ENCODE measurements at places on chromosomes 4 and X.

- no peak for DNase-seq
Observed at GRCh38 chr4:78922207-78922606, 17.0 kb downstream of the PAQR3 start.

GRCh38 chrX:37815366-37815765 is 32.0 kb downstream of the DYNLT3 start:
- DNase-seq = no peak

DNA sequence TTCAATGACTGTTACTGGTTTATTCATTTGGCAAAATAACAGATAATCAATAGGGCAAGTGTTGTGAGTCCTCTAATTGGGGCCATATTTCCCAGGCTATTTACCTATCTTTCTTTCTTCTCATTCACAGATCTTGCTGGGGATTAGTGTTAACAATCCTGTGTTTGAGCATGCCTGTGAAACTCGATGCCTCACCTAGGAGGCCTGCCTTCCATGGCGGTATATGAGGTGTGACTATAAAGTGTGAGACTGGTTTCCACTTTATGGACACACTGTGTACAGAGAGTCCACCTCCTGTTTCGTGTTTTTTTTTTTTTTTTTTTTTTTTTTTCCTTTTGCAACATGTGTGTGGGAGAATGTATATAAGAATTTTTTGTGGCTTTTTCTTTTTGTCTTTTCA is 199.3 kb downstream of the BMPR1B start:
- no peak for DNase-seq

DNA sequence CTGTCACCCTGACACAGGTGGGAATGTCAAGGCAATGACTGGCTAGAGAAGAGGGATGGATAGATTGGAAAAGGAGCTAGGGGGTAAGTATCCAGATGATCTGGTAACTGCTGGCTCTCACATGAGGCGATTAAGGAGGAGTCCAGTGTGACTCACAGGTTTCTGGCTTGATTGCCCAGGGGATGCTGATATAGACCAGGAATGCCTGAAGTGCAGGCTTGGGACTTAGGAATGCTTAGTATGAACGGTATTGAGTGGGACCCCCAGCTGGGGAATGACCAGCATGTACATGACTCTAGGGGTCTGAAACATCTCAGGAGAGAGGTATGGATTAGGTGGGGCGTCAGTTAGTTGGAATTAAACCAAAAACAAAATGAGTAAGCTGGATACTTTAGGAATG is 65.8 kb upstream of the PRPS1 start:
- DNase-seq = no peak

DNA sequence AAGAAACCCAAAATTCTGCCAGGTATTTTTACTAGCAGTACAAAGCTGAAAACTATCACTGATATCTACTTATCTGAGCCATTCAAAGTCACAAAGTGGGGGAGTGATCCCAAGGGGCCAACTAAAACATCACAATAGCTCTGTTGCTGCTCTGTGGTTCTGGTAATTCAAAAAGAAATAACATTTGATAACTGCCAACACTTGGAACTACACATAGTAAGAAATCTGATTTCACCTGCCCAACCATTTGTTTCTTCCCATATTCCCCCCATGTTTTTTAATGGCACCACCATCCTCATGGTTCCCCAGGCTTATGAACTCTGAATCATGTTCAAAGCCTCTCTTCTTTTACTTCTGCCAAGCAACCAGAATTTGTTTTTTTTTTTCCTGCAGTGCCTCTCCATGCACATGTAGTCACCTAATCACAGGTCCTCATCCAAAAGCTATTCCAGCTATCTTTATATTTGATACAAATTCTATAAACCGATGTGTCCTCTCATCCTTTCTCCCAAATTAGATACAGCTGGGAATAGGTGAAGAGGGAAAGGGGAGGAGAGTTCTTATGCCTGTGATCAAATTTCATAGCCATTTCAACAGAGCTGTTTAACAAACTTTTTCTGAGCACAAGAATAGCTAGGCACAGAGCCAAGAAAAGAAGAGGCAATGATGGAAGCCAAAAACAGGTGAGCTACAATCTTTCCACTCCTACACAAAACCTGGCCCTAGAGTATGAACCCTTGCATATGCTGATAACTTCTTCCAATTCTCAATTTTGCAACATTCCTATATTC is 7.7 kb downstream of the AMMECR1 start:
- no peak for DNase-seq

DNA sequence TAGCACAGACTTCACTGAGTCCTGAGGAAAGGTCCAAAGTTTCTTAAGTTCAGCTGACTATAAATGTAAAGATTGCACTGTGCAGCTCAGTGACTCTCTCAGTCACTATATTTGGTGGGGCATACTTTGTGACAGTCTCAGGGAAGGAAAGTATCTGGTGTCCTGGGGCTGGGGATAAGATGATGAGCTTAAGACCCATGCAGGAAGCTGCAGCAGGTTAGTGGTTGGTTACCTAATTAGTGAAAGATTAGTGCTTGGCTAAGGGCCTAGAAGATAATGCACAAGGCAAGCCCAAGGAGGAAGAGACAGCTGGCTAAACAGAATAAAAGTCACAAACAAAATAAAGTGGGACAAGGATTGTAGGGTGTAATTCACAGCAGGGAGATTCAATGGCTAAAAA is 25.4 kb upstream of the SLITRK4 start:
- no peak for DNase-seq

DNA sequence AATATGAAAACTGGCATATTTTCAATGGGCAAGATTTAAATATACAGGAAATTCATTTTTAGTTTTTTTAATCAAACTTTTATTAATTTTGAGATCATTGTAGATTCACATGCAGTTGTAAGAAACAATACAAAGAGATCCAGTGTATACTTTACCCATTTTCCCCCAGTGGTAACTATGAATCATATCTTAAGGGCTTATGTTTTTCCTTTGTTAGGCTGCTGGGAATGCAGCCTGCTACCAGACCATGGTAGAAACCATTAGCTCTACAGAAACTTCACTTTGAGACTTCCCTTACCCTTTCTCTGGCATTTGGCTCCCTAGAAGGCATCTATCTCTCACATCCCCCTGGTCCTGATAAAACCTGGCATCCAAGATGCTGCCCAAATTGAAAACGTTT is 147.6 kb upstream of the EOLA2 start:
- DNase-seq = no peak

DNA sequence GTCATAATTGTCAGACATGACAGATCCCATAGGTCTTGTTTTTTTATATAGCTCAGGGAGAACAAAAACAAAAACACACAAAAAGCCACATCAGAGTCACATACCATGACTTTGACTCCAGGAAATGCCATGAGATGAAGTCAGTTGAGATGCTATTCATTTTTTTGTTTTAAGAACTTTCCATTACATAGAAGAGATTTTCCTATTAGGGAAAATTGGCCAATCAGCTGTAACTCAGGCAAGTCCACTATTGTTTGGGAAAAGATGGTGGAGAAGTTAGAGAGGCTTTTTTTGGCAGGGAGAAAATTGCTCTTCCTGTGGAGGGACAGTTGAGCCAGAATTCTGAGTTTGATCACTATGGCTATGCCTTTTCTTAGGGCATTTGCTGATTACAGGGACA is 72.6 kb downstream of the SMARCA5 start:
- no peak for DNase-seq

- DNase-seq = no peak
Observed at GRCh38 chrX:150773634-150774033, 80.4 kb downstream of the MTMR1 start.

DNA sequence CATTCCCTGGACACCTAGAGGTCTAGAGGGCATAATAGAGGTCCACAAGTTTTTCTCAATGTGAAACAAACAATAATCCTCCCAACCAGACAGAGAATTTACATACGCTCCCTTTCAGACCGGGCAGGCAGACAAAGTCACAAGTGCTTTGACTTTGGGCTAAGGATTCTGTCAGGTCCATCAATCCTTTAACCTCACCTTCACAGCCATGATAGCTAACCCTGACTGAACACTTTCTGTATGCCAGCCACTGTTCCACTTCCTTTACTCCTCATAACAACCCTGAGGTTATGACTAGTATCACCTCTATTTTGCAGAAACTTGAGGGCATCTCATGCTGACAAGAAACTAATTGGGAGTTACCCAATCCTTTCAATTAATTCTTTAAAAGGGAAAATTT is 118.8 kb upstream of the AFF2 start:
- no peak for DNase-seq

DNA sequence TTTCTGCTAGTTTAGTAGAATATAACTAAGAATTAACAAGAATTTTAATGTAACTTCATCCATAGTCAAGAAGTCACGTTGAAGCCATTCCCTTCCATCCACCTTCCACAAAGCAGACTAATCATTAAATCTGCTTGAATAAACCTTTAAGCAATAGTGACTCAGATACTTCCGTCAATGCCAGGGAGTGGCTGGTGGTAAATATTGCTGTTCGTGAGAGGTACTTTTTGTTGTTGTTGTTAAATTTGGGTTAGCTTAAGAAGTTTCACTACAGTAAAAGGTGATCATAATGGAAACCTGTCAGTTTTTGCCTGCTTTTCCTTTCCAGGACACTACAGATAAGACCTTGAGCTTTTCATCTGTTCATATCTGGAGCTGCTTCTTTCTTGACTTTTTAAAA is 316.3 kb downstream of the TMA16 start:
- no peak for DNase-seq

DNA sequence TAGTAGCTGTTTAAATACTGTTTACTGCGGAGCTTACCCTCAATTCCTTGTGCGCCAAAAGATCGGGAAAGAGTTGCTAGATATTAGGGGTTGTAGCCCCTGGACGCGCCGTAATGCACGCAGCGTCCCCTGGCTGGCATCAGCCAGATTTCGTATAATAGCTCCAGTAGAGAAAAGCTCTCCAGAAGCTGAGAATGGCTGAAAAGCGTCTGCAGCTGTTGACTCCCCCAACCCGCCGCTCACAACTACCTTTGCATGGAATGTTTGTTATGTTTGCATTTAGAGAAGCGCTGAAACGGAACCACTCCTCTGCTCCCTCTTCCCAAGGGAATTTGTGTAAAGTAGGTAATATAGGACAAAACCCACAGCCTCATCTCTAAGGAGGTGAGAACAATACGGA is 3.7 kb downstream of the DOCK11 start:
- DNase-seq = no peak

- no peak for DNase-seq
Observed at GRCh38 chr4:44725166-44725565, 1.2 kb downstream of the GNPDA2 start.

- no peak for DNase-seq
Observed at GRCh38 chrX:84186603-84187532, 1.1 kb downstream of the RPS6KA6 start.

GRCh38 chr4:84966382-84967242 is at the start of gene WDFY3:
TSS of gene WDFY3 (minus strand) at chr4:84966690. CDS start at chr4:84860591, 106,099 bp downstream.
- DNase-seq = no peak
